Colonic mucosa (tissue), 4 donors: ENCODE measurements at places on chromosomes 7 and 10. TPM values are rescaled to one million over a fixed set of nuclear protein-coding genes. Genes with fewer than 3 reads are reported as not detected.

GRCh38 chr10:114584419-114584818 lies 73.7 kb downstream of the ABLIM1 start:
- no peak overlapping the region for H3K4me3 ChIP-seq
- no peaks in the 10 kb centered on the region for H3K27me3 ChIP-seq
- no peak for DNase-seq
- no peaks in the 10 kb centered on the region for H3K4me1 ChIP-seq
- no peak overlapping the region for H3K27ac ChIP-seq

- H3K4me1 ChIP-seq = no peaks in the 10 kb centered on the region
- no peak for DNase-seq
- no peak overlapping the region for H3K4me3 ChIP-seq
- H3K27me3 ChIP-seq = no peaks in the 10 kb centered on the region
- H3K36me3 ChIP-seq = no peaks in the 10 kb centered on the region
Measured at GRCh38 chr10:35502692-35503091, 102.4 kb upstream of the GJD4 start.

DNA sequence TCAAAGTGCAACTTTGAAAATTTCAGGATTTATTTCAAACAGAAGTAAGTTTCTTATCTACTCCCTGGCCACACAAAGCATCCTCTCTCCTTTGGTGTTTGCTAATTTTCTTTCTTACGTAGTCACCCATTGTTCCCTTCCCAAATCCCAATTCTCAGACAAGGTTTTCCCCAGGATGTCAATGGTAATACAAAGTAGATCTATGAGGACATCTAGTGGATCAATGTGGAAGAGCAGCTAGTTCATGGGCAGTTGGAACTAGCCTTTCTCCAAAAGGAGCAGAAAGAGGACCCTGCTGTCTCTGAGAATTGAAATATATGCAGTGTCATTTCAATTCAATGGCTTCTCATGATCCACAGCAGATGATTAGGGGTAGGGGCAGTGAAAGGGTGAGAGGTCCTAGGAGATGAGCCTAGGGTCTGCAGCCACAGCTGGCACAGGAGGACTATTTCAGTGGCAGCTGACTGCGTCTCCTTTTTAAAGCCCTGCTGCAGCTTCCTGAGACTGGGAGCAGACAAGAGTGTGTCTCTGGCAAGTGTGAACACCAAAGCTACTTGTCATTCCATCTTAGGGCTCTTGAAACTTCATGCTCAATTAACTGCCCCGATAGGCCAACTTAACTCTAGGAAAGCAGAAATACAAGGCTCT lies 632.6 kb downstream of the KCNMA1 start:
- no peaks in the 10 kb centered on the region for H3K27me3 ChIP-seq
- H3K4me1 ChIP-seq = no peaks in the 10 kb centered on the region
- no peaks in the 10 kb centered on the region for H3K36me3 ChIP-seq
- H3K4me3 ChIP-seq = no peak overlapping the region
- peak; percentile 33 for DNase-seq

GRCh38 chr7:73976761-73977618 lies 51.0 kb upstream of the ELN start:
- no peaks in the 10 kb centered on the region for H3K27me3 ChIP-seq
- DNase-seq = peak; percentile 16
- H3K27ac ChIP-seq = no peak overlapping the region
- no peak overlapping the region for H3K4me3 ChIP-seq
- H3K4me1 ChIP-seq = peaks cover 5% of the 10 kb centered on the region
- H3K36me3 ChIP-seq = no peaks in the 10 kb centered on the region

GRCh38 chr7:37149051-37149772 lies 299.5 kb downstream of the ELMO1 start:
- no peak overlapping the region for H3K4me3 ChIP-seq
- no peak overlapping the region for H3K27ac ChIP-seq
- H3K27me3 ChIP-seq = no peaks in the 10 kb centered on the region
- peaks cover 2% of the 10 kb centered on the region for H3K4me1 ChIP-seq
- H3K36me3 ChIP-seq = no peaks in the 10 kb centered on the region
- DNase-seq = no peak

The HGF gene
- 0.96 TPM for total RNA-seq
